ENCODE measurements at places on chromosomes 1 and 21.
A peak's percentile ranks its signal among the peaks of the same experiment; 100 is the strongest.

DNA sequence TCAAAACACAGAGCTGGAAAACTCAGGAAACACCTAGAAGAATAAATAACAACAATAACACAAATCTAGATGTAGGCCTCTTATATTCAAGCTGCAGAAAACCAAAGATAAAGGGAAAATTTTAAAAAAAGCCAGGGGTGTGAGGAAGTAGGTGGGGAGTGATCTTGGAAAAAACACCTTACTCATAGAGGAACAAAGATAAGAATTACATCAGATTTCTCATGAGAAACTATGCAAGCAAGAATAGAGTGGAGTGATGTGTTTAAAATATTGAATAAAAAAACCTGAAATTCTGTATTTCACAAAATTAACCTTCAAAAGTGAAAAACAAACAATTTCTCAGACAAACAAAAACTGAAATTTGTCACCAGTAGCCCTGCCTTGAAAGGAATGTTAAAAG is 265.5 kb upstream of the RGS18 start:
- no peak for DNase-seq

GRCh38 chr21:39444421-39445180 is 977 bp downstream of the LCA5L start:
- no peak for DNase-seq

GRCh38 chr1:100377590-100378361 is 25.5 kb downstream of the CDC14A start:
- no peak for DNase-seq

GRCh38 chr1:27955076-27955475 is 4.7 kb upstream of the XKR8 start:
- no peak for DNase-seq

- DNase-seq = no peak
Measured at GRCh38 chr1:154423304-154423987, 18.3 kb downstream of the IL6R start.

- DNase-seq = no peak
Measured at GRCh38 chr1:166121010-166121409, 45.8 kb downstream of the FAM78B start.

DNA sequence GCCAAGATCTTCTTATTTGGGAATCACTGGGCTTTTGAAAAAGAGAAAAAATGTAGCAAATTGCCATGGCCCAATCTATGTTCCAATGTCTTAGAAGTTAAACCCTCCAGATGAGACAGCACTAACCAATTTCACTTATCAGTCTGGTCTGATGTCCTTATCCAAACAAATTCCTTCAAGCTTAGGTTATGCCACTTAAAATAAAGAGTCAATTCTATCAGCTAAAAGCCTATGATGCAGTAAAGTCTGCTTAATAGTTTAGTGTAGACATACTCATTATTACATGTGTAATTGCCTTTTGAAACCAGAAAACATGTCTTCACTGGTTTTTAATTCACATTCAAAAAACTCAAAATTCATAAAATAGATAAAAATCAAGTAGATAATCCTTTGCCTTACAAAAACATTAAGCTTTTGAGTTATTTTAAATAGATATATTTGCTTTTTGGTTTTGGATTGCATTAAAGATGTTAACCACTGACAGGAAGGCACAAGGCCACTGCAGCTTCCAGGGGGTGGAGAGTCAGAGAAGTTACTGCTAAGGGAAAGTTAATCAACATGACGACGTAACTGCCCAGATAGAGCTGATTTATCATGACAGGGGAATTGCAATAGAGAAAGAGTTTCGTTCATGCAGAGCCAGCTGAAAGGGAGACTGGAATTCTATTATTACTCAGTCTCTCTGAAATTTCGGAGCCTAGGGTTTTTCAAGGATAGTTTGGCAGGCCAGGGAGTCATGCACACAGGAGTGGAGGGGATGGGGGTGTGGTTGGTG is 106.1 kb downstream of the MAP3K21 start:
- DNase-seq = no peak

GRCh38 chr1:47651311-47652089 is 213.7 kb downstream of the FOXD2 start:
- no peak for DNase-seq

DNA sequence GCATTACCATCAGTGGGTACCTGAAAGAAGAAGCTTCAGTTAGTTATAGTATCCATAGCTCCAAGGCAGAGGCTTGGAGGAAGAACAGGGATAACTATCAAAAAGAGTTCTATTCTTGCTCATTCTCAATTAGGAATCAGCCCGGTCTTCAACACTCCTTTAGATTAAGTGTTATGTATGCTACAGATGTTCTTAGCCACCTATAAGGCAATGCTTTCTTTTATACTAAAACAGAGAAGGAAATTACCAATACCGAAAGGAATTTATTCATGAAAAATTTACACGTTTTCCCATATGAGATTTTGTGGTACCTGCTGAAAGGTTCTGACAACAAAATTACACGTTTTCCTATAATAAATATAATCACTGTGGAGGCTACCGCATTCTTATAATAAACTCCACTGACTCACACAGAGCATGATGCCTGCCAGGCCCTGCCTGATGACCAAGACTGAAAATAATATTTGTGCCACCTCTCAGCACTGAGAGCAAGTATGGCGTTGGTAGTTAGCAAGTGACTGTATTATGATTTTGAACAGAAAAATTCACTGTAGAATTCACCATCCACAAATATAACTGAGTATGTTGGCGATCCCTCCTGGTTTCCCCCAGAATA is 58.3 kb downstream of the APP start:
- no peak for DNase-seq

DNA sequence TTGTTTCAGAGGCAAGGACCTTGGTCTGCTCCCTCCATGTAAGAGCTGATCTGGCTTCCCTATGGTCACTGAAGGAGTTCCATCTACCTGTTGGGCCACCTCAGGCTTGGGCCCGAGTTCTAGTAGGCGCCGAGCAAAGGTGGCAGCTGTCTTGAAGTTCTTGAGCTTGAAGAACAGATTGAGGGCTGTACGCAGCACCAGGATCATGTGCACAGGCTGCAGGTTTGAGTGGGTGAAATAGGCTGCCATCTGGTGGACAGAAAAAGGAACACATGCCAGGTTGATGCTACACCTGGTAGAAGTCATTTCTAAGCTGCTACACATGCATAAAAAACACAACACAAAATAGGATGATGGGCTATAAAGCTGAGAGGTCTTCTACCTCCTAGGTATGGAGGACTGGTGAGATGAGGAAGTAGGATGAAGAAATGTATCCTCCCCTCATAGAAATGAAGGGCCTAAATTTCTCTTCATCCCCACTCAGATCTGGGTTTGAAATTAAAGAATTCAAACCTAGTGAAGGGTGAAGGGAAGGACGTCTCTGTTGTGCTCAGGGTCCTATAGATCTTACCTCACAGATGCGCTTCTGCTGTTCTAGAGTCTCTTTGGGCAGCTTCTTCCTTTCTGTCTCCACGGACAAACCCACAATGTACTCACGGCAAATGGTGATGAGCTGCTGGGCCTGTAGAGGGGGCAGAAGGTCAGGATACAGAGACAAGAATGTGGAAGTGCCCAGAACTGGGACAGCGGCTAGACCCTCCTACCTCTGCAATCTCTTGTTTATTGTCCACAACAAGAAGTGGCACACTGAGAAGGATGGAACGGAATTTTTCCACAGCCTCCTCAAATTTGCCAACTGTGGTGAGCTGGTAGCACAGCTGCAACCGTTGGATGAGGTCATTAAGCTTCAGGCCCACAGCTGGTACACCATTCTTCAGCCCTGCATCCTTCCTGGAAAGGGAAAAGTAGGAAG is 6.6 kb upstream of the PEX19 start:
- peak; percentile 85 for DNase-seq

DNA sequence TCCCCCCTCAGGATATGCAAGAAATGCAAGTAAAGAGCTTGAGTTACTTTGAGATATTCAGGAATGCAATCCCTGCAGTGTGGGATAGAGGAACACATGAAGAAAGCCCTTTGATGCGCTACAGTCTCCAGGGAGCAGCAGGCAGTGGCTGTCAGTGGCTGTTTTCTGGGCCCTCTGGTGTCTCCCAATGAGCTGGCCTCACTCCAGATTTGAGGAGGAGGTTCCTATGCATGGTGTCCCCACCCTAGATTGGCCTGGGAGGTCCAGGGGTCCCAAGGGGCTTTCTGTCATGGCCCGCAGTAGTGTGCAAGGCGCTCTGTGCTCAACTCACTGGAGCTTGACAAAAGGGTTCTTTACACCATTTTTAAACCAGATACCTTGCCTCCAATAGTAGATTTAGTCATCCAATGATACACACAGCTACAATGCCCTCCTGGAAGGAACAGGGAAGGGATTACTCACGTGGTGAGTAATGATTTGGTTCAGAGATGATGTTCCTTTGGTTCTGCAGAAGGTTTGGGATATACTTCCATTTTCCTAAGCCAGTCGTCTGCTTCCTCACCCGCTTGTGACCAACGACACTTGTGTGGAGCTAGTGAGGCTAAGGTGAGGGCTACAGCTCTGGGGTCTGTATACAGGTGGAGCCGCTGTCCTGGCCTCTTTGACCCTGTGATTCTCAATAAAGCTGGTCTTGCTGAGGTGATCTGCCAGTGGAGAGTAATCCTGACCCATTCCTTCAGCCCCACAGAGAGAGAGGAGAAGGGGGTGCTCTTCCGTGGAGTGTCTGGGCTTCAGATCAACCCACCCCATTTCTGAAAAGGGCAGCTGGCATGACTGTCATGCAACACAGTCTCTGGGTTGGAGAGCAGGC is 6.6 kb downstream of the BATF3 start:
- DNase-seq = no peak
